Iris pigment epithelial cell (primary cell): ENCODE measurements at places on chromosomes 2 and 18.

DNA sequence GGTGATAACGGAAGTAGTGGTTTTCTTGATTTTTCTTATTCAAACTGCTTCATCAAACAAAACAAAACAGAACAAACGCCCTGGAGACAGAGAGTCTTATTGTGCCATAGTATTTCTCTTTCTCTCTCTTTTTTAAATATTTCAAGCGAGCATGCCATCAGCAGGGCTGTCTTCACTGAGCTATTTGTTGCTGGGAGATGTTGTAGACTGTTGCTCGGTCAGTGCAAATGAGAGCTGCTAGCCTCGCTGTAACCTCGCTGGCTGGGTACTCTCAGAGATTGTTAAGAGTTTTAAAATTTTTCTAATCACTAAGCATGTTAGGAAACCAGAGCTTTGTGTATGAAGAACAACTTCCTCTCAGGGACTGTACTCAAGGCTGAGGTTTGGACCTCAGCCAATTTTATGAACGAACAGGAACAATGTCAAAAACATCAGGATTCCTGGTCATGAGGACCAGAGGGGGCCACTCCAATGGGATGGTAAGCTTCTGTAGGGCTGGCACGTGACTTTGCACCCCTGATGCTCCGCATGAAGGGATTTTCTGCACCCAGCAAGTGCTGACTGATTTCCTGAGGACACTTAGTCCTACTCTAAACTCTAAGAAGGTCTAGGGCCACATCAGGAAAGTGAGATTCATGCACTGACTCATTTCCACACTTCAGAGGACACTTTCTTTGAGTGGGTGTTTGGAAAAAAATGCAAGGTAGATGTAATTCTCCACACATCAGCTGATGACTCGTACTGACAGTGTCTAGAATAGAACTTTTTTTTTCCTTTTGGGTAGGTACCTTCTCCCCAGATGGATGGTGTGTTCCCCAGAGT is 59.8 kb upstream of the IL1R1 start:
- peak; percentile 96 for DNase-seq

DNA sequence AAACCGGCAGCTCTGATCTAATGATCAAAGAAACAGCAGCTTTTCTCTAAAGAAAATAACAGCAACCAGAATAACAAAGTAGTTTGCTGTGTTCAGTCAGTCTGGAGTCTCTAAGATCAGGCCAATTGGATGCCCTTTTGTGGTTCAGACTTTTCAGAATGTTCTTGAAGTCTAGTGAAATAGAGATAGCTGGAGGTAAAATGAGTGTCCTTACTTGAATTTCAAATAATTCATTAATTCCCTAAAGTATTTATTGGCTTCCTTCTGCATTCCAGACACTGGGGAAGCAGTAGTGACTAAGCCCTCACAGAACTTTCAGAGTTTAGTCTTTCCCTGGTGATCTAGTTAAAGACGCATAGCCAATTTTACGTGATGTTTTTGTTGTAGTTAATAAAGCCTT is 58.7 kb downstream of the C18orf54 start:
- DNase-seq, result peak; percentile 92

DNA sequence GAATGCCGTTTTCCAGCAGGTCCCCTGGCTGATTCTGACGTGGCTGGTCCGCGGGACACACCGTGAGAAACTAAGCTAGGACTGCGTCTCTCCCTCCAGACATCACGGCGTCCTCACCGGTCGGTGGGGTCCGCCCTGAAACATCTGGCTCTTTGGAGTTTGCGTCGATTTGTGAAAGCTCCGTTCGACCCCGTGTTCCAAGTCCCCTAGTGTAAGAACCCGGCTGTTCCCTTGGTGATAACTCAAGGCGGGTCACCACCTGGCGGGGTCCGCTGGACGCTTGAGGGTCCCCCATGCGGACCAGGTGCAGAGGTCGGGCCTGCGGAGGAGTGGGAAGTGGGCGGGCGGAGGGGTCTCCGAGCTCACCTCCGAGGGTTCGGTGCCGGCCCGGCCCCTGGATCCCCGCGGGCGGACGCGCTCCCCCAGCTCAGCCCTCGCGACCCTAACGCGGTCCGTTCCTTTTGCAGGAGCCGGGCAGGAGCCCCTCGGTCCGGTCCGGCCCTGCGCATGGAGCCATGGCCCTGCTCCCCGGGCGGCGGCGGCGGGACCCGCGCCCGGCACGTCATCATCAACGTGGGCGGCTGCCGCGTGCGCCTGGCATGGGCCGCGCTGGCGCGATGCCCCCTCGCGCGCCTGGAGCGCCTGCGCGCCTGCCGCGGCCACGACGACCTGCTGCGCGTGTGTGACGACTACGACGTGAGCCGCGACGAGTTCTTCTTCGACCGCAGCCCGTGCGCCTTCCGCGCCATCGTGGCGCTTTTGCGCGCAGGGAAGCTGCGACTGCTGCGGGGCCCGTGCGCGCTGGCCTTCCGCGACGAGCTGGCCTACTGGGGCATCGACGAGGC is 65.6 kb downstream of the KCNG2 start:
- DNase-seq, result no peak

- no peak for DNase-seq
Observed at GRCh38 chr2:64419596-64420165, 34.3 kb upstream of the LGALSL start.

DNA sequence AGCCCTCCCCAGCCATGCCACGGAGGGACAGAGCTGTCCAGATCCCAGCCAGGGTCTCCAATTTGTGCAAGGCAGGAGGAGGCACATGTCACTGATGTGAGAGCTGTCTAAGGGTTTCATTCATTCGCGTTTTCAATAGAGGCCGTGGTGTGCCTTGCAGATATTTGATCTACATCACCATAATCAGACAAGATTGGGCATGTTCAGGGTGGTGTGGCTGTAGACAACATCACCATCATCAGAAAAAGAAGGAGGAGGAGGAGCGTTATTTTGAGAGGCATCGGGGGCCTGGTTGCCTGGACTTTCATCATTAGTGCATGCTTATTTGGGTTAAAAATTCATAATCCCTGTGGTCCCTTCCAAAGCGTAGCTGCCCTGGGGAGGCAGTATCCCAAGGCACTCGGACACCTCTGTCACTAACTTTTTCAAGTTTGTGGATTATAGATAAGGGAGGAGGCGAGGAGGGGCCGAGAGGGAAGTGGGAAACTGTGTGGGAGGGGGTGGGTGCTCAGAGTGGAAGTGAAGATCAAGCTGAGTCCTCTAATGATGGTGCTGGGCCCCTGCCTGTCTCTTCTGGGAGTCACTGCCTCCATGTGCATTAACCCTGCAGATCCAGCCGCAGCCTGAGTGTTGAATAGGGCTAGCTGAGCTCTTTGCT is 194.1 kb downstream of the CTIF start:
- no peak for DNase-seq

GRCh38 chr2:124575497-124575896 is 550.4 kb downstream of the CNTNAP5 start:
- DNase-seq, result no peak

GRCh38 chr2:197893403-197894177 is 89.2 kb downstream of the PLCL1 start:
- DNase-seq, result no peak
